Fibroblast of the aortic adventitia (primary cell): ENCODE measurements at places on chromosomes 11 and 22. TPM values are rescaled to one million over a fixed set of nuclear protein-coding genes. Genes with fewer than 3 reads are reported as not detected.

- peak; percentile 85 for DNase-seq
Measured at GRCh38 chr11:6452219-6452618, 11.4 kb upstream of the HPX start.

DNA sequence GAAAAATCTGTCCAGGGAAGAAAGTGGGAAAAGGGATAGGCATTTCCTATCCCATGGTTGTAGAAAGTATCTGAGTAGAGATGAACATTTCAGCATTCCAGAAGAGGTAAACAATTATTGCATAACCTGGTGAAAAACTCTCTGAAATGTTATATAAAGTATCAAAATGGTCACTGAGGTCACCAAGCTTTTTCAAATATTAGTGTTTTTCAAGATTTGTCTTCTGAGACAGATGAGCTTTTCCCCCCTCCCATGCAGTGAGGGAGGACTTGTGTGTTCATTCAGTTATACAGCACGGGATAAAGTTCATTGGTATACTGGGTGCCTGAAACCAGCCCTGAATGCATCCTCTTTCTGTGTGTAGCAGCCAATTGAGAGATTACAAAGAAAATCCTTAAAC is 1.9 kb upstream of the DEPDC7 start:
- no peak for DNase-seq

DNA sequence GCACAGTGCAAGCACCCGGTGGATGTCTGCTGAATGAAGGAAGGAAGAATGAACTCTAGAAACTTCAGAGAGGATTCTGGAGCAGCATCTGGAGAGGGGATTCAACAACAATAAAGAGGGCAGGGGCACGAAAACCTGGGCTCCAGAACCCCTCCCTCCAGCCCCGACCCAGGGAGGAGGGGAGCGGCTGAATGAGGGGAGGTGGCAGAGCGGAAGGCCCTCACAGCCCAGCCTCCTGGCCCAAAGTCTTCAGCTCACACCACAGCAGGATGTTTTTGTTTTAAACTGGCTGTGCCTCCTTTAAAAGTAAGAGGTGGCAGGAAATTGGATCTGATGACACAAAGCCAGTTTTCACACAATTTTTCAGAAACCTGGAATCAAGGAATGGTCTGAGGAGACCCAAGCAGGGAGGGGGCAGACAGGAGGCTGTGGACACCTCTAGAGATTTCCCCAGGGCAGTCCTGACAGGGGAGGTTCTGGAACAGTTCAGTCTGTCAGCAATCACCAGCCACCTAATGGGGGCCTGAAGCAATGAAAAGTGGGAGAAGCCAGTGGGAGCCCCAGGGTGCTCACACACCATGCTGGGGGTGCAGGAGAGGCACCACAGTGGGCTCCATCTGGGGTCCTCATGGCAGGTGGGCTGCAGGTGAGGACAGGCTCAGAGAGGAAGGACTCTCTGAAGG is 44.4 kb upstream of the TCF20 start:
- DNase-seq = no peak

DNA sequence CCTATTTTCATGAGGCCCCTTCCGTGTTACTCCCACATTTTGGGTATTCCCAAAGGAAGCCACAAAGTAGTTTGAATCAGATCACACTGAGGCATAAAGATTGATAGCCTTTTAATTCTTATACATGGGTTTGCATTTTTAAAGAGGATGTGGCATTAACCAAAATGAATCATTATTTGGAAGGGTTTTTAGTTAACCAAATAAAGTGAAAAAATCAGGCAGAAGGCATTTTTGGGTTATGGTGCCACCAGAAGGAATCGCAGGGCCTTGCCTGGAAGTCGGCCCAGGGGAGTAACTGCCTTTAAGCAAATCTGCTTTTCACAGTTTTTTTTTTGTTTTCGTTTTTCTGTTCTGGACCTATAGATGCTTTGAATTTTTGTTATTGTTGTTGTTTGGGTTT is 55.4 kb downstream of the HSD17B12 start:
- DNase-seq = peak; percentile 61

Gene APOA4
- total RNA-seq = not detected in 2 replicates

DNA sequence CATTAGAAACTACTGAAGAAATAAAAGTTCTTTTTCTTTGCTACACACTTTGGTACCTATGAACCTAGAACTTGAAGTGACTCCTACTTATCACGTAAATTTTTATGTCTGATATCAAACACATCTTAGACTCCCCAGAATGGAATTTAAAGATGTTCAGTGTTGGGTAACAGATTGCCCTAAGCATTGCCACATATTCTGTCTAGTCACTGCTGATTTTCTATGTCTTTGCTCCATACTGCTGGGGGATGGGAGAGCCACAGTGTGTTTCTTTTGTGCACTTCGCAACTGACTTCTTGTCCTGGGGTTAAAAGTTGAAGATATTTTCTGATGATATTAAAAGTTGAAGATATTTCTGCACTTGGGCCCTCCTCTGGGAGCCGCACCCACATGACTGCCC is 19.4 kb upstream of the MYO18B start:
- DNase-seq = no peak

DNA sequence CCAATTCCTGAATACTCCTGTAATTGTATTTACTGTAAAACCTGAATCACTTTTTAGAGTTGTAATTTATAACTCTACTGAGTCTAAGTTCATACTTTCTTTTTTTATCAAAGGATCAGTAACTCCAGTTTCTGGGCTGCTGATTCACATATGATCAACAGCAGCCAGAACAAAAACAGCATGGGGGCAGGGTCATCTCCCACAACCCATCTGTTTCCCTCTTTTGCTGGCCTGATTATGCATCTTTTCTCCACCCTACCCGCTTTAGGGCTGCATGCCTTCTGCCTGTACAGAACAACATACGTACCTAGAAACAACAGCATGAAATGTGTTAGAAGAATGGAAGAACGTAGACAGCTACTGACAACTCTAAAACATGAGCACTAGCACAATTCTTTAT is 76.0 kb downstream of the MRTFA start:
- peak; percentile 42 for DNase-seq

- peak; percentile 15 for DNase-seq
Measured at GRCh38 chr11:1640076-1640946, 10.7 kb downstream of the KRTAP5-5 start.

DNA sequence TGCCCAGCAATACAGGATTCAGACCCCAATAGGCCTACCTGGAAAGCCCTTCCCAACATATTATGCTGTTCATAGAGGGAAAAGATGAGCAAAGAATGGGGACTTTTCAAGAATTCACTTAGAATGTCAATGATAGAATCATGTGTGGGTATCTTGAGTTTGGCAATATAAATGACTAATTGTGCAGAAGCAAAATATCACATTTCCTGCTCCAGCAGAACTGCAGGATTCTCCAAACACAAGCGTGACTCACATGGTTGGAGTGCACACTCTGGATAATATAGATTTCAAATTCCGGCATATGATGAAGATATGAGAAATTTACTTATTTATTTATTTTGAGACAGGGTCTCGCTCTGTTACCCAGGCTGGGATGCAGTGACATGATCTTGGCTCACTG is 12.5 kb upstream of the APOL5 start:
- DNase-seq = peak; percentile 75

- DNase-seq = peak; percentile 60
Measured at GRCh38 chr22:37187891-37188761, at the start of gene C1QTNF6. Gene C1QTNF6, minus strand, starts transcription at chr22:37188247. Its CDS starts 34 bp downstream, at chr22:37188213.

DNA sequence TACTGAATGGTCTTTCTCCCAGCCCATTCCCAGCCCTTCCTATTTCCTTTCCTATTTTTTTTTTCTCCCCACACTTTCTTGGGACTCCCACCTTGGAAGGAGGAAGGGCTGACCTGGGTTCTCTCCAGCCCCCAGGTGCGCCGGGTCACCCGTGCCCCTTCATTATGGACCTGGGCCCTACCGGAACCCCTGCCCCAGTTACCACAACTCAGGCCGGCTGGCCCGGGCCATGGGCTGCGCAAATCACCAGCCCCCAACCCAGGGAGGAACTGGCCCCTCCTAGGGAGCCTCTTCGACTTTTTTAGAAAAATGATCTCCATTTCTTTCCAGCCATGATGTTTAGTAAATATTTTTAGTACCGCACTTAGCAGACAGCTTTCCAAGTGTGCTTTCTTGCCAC is 62.2 kb downstream of the MORC2 start:
- DNase-seq = no peak

Gene INS
- total RNA-seq = not detected in 2 replicates

DNA sequence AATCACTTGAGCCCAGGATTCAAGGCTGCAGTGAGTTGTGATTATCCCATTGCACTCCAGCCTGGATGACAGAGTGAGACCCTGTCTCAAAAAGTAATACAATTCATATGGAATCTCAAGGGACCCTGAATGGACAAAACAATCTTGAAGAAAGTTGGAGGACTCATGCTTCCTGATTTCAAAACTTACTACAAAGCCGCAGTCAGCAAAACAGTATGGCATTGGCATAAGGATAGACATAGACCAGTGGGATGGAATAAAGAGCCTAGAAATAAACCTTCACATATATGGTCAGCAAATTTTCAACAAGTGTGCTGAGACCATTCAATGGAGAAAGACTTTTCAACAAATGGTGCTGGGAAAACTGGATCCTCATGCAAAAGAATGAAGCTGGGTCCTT is 2.5 kb downstream of the SELENOO start:
- DNase-seq = no peak

GRCh38 chr22:48395201-48395600 is 1432.5 kb downstream of the BRD1 start:
- no peak for DNase-seq

- DNase-seq = peak; percentile 85
Measured at GRCh38 chr11:94132152-94132558, 3.5 kb downstream of the PANX1 start.

DNA sequence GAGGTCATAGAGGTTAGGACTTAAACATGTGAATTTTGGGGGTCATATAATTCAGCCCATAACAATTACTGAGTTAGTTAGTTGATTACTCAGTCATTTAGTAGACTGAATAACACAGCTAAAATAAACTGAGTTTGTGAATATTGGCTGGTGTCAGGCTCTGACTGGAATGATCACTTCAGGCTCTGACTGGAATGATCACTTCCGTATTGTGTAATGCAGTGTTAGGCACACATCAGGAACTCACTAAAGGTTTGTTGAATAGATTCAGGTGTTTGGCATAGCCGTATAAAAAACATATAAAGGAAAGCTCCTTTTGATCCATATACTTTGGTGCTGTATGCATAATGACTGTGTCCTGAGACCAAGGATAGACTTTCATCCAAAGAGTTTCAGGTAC is 610.5 kb downstream of the INSC start:
- DNase-seq = no peak
